GM13976 (cell line): ENCODE measurements at places on chromosomes 11 and 22.

DNA sequence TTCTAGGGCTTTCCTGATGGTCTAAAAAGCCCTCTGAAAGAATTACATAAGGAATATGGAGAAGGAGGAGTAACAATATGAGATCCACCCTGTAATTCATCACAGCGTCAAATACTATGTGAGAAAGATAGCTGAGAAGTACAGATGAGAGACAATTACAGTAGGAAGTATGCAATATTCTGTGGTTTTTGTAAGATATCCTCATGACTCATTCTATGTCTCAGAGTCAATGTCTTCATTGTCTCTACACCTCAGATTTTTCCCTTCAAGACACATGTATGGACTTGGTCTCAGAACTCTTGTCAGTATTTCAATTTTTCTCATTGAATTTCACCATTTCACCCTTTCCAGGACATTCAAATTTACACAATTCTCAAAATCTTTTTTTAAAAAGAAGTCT is 343.3 kb upstream of the CTSC start:
- DNase-seq: no peak

GRCh38 chr11:28504555-28505110 is 396.4 kb downstream of the METTL15 start:
- DNase-seq: no peak

GRCh38 chr11:113874581-113875233 is 665 bp downstream of the USP28 start:
- DNase-seq: peak; percentile 67

DNA sequence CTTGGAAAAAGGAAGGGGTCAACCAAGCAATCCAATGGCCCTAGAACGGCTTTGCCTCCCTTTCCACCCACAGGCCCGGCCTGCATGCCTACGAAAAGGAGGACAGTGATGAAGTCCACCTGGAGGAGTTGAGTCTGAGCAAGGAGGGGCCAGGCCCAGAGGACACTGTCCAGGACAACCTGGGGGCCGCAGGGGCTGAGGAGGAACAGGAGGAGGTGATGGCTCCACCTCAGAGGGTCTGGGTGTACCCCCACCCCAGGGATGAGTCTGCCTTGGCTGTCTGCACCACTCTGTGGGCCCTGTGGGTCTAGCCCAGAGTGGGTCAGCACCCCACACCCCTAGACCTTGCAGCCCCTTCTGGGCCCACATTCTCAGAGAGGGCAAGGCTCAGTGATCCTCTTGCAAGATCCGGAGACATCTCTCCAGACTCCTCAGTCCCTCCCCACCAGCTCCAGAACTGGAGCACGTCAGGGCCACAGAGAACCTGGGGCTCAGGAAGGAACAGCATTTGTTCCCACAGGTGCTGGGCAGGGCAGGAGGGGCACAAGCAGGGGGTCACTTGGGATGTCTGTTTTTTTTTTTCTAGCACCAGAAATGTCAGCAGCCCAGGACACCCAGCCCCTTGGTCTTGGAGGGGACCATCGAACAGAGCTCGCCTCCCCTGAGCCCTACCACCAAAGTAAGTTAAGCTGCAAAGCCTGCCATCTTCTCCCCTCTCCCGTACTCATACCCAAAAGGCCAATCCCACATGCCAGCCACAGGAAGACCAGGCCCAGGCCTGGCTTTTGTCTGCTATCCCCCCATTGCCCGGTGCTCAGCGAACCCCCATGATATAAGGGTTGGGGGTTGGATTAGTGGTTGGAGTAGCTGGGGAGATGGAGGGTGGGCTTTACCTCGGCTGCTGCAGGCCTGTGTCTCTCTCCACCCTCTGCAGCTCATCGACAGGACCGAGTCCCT is 8.1 kb downstream of the PRR33 start:
- DNase-seq: no peak

- DNase-seq: no peak
Observed at GRCh38 chr11:37657645-37658044, 1059.6 kb upstream of the RAG2 start.

GRCh38 chr22:23127055-23127756 is 14.6 kb downstream of the RSPH14 start:
- DNase-seq: no peak
